ENCODE measurements at places on chromosomes 12 and 14.
A peak's percentile ranks its signal among the peaks of the same experiment; 100 is the strongest.

GRCh38 chr12:124463341-124463921, 104.0 kb downstream of the NCOR2 start:
- no peak for DNase-seq

- DNase-seq, result no peak
Measured at GRCh38 chr12:104689635-104690034, 232.9 kb downstream of the CHST11 start.

- DNase-seq, result peak; percentile 9
Measured at GRCh38 chr14:20799892-20800544, 2.6 kb downstream of the RNASE1 start.

GRCh38 chr14:27184427-27184826, 586.6 kb upstream of the NOVA1 start:
- DNase-seq, result peak; percentile 50

- DNase-seq, result no peak
Measured at GRCh38 chr12:4434301-4434700, 11.3 kb downstream of the FGF6 start.

DNA sequence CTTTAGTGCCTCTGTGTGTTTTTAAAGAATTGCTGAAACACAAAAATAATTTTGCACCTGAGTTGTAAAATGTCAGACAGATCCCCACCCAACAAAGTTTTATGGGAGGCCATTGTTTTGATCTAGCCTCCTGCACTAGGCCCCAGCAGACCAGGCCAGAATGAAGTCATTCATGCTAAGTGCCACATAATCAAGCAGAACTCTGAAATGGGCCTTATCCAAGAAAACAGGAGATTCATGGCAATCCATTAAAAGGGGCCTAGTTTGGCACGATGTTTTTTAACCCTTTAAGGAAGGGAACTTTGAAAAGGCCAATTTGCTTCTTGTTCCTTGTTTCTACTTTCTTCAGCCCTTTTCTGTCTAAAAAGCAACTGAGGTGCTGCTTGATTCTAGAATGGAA, 260.9 kb downstream of the ITPR2 start:
- no peak for DNase-seq

- no peak for DNase-seq
Measured at GRCh38 chr12:1174659-1175058, 183.6 kb downstream of the ERC1 start.

DNA sequence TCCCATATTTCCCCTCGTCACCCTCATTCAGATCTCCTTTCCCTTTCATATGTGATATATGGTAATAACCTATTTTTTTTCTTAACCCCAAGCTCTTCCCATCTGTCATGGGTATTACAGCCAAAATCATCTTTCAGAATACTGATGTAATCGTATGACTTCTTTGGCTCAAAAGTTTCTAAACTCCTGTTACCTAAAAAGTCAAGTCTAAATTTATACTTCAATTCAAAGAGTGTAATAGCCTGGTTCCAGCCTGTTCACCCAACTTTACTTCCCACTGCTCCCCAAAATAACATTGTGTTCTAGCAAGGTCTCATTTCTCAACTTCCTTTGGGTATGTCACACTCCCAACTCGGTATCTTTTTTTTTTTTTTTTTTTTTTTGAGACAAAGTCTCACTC, 48.5 kb downstream of the TBK1 start:
- DNase-seq, result no peak

GRCh38 chr14:33561488-33562175, 389.2 kb downstream of the EGLN3 start:
- no peak for DNase-seq

- DNase-seq, result no peak
Measured at GRCh38 chr12:19810213-19810612, 370.9 kb downstream of the AEBP2 start.

DNA sequence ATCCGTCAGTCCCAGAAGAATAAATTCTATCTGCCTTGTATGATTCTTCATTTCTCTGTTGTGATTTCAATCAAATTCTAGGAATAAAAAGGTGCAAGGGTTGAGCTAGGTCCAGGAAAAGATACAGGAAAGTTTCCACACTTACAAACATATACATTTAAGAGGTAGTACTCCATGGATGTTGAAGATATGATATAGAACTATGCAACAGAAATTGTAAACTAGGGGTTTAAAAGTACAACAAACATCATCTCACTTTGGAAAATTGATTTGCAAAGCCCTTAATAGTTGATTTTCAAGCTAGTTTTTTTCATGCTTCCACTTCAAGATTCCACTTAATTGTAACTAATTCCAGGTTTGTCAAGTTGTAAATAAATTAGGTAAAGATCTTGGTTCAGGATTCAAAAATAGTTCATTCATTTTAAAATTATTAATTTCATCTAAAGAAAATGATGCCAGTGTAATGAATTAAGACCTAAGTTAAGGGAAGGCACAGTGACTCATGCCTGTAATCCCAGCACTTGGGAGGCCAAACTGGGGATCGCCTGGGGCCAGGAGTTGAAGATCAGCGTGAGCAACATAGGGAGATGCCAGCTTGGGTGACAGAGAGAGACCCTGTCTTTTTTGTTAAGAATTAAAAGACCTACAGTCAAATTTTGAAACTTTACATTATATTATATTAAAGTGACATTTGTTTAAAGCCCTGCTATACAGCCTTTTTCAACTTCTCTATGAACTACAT, at the start of gene OR6C70:
Gene OR6C70 (minus strand): TSS at position 51 of the 742 bp plus-strand sequence. CDS start 0 bp downstream, at position 51.
- no peak for DNase-seq

GRCh38 chr12:99224237-99224636, 423.3 kb upstream of the GARIN6 start:
- DNase-seq, result no peak

GRCh38 chr12:67107235-67107634, 161.9 kb upstream of the CAND1 start:
- no peak for DNase-seq

- DNase-seq, result no peak
Measured at GRCh38 chr12:94495445-94496115, 35.9 kb upstream of the CEP83 start.

GRCh38 chr12:11794751-11795150, 145.3 kb downstream of the ETV6 start:
- no peak for DNase-seq

DNA sequence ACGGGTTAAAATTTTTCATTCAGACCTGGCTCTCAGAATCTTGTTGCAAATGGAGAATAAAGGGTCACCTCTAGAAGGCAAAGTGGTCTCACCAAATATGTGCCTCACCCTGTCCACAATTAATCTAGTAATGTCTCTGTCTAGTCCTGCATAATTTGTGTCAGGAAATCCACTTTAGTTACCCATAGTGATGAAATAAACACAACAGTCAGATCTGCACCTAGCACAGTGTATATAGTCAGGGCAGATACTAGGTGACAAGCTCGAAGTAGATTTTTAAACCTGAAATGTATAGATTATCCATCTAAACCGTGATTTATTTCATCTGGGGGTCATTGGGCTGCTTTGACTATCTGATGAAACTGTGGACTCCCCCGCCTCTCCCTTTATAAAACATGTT, 15.9 kb upstream of the FLVCR2 start:
- DNase-seq, result no peak

- no peak for DNase-seq
Measured at GRCh38 chr12:113108308-113108707, 27.3 kb downstream of the RASAL1 start.

DNA sequence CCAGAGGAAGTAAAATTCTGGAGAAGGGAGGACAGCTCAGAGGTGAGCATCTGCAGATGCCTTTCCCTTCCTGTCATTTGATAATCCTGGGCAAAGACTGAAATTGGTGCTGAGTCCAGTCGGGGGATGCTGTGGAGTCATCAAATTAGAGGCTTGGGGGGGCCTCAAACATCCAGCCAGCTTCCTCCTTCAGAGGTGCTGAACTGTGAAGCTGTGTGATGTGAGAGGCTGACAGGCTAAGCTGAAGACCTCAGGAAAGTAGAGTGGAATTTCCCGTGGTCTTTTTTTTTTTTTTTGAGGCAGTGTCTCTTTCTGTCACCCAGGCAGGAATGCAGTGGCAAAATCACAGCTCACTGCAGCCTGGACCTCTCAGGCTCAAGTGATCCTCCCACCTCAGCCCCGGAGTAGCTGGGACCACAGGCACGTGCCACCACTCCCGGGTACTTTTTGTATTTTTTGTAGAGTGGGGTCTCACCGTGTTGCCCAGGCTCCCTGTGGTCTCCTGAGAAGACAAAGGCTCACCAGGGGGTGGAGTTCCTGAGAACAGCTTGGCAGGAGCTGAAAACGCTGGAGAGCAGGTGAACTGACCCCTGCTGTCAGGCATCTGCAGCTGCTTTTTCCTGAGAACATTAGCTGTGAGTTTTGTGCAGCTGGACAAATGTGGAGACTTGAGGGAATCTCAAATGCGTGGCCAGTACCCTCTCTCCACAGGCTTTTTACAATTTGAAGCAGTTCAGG, 6.1 kb upstream of the TCL1B start:
- no peak for DNase-seq

GRCh38 chr14:32542507-32542906, 213.4 kb downstream of the AKAP6 start:
- DNase-seq, result no peak

DNA sequence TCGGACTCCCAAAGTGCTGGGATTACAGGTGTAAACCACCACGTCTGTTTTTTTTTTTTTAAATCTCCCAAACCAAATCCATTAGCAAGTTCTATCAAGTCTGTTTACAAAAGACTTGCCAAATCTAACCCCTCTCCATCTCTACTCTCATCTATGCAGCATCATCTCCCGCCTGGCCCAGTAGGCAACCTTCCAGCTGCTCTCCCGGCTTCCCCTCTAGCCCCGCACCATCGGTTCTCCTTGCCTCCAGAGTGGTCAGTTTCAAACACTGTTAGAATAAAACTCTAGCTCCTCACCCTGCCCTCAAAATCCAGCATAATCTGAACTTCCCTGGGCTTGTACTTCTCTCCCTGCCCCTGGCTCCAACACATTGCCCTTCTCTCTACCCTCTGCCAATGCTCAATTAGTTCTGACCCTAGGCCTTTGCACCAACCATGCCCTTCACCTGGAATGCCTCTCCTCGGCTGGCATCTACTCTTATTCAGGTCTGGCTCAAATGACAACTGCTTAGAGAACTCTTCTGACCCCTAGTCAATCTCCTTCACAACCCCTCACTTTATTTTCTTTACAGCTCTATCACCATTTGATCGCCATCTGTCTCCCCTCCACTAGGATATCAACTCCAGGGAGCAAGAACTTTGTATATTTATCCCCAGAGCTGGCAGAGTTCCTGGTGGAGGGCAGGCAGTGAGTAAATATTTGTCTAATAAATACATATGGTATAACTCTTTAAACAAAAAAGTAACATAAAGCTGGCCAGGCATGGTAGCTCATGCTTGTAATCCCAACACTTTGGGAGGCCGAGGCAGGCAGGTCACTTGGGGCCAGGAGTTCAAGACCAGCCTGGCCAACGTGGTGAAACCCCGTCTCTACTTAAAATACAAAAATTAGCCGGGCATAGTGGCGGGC, 4.9 kb downstream of the WSB2 start:
- DNase-seq, result no peak

DNA sequence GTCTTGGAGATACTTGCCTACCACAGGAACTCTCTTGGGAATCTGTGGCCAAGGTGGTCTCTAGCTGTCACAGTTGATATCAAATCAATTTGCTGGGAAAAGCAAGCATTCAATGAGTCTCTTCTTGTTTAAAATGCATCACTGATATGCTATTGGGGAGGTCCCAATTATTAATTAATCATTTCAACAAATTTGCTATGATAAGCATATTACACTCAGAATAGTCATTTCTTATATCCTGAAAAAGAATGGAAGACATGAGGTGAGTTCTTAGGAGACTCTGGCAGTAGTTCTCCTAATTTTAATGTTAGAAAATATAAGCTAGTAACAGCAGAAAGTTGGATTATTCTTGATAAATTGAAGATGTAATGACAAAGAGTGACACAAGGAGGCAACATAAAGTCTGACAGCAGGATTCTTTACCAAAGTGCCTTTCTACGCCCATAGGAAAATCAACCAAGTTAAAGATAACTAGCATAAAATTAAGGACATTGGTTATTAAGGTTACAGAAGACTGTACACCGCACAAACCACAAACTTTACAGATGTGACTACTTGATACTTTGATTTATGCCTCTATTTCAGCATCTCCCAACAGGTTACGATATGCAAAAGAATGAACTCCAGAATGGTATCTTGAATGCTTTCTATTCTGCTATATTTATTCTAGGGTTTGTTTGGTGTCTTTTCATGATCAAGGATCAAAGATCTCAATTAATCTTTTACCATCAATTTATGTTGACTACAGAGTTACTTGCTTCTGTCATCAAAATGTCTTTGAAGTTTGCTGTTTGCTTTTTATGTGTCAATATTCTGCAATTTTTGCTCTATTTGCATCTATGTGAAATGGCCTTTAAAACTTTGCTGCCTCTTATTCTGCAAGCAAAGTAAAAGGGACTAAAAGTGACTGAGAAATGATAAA, 349.6 kb upstream of the CLEC14A start:
- no peak for DNase-seq

- DNase-seq, result no peak
Measured at GRCh38 chr12:103373088-103373523, 122.7 kb downstream of the C12orf42 start.

DNA sequence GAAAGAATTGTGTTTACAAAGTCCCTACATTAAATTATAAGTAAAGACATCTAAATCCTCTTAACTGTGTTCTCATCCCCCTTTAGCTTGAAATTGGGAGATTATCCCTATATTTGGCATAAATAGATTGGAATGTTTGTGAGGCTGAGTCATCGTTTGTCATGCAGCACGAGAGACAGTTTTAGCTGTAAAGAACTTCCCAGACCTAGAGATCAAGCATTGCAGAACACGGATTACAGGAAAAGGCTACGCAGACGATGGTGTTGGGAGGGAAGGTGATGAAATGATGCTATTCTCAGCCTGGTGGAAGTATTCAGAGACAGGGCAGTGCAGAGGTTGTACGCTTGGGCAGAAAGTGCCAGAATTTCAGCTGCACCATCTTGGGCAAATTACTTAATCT, 93.8 kb downstream of the PTPRB start:
- DNase-seq, result peak; percentile 97

- DNase-seq, result no peak
Measured at GRCh38 chr12:67890726-67891258, 98.5 kb upstream of the IFNG-AS1 start.

DNA sequence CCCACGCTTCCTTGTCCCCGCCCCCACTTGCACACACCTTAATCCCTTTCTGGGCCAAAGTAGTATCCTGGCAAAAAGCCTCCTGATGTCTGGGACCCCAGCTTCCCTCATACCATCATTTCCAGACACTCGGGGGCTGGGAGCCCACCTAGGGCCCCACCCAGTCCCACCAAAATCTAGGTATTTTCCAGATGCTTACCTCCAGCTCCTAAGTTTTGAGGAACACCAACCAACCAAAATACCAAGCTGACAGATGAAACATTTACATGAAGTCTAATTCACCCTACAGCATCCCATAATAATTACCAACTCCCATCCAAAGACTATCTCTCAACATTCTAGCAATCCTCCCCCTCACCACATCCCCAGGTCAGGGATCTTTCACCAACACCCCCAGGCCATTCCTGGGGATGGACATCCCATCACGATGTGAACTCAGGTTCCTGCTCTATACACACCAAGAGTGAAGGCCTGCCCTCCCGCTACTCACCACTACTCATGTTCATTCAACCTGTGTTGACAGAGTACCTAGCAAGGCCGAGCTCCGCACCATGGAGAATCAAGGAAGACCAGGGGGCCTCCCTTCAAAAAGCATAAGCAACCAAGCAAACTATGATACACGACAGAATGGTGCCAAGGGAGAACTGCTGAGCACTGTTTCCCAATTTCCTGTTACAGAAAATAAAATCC, 1.6 kb upstream of the CHD4 start:
- no peak for DNase-seq

- DNase-seq, result no peak
Measured at GRCh38 chr12:118689793-118690192, 291.5 kb upstream of the SRRM4 start.
